ENCODE measurements at places on chromosomes 5 and 9.

DNA sequence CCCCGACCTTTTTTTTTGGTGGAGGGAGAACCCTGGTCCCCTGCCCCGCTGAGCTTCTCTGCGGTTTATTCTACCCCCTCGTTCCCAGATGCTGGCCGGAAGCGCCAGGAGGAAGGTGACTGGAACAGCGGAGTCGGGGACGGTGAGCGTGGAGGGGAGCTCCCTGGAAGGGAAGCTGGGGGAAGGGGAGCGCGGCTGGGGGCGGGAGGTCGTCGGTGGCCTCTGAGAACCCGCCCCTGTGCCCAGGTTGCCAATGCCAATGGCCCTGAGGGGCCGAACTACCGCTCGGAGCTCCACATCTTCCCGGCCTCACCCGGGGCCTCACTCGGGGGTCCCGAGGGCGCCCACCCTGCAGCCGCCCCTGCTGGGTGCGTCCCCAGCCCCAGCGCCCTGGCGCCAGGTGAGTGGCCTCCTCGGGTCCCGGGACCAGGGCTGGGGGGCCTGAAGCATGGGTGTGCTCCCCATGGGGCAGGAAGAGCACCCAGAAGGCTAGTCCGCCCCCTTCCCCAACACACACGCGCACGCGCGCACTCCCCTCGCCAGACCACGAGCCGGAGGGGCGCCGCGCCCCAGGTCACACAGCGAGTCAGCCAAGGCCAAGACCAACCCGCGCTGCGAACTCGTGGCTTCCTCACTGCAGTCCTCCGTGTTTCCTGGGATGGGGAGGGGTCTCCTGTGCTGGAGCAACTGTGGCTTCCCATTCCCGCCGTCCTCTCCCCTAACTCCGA lies 10.6 kb downstream of the MYOZ3 start:
- DNase-seq, result peak; percentile 19

DNA sequence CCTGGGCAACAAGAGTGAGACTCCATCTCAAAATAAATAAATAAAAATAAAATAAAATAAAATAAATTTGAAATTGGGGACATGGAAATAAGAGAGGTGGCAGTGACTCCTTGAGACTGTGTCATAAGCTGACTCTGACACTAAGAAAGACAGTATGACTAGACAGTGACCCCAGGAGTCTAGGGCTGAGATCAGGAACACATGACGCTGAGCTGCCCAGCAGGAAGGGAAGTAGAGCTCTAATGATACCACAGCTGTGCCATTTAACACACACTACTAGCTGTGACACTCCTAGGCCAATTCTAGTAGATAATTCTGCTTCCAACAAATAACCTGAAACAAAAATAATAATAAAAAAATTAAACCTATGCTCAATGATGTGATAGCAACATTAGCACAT lies 293.0 kb downstream of the SEC61B start:
- no peak for DNase-seq

- DNase-seq, result no peak
Measured at GRCh38 chr5:148205044-148205806, 2.4 kb downstream of the SPINK6 start.

- DNase-seq, result no peak
Measured at GRCh38 chr5:32687499-32687831, 23.7 kb upstream of the NPR3 start.

DNA sequence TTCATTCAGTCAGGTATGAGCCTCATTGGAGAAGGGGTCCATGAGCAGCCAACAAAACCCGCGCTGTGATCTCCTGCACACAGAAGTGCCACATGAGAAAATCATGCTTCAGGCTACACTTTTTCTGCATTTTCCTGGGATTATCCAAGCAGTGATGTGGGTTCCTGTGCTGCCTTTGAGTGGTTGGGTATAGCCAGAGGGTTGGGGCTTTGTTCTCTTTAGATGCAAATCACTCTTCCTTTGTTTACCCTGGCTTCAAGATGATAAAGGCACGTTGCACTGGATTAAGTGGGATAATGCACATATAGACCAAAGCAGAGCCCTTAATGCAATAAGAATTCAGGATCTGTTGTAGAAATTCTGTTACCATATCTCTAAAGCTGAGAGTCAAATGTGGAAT lies 18.7 kb downstream of the ECM2 start:
- DNase-seq, result no peak

DNA sequence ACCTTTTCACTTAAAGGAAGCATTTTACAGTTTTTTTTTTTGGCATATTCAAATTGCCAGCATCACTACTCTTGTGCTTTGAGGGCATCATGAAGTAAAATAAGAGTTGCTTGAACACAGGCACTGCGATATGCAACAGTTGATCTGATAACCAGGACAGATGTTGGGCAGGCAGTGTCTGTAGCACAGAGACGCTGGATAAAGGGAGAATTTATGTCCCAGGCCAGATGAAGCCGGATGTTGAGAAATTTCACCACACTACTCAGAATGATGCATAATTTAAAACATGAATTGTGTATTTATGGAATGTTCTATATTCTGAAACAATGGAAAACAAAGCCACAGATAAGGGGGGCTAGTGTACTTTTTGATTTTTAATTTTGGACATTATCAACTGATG lies 71.4 kb downstream of the SLC12A2 start:
- DNase-seq, result no peak

DNA sequence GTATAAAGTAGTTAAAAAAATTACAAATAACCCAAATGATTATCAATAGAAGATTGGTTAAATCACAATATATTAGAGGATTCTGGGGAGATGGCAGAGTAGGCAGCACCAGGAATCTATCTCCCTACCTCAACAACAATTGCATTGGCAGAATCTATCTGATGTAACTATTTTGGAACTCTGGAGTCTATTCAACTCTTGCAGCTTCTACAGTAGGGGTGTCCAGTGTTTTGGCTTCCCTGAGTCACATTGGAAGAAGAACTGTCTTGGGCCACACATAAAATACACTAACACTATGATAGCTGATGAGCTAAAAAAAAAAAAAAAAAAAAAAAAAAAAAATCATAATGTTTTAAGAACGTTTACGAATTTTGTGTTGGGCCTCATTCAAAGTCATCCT lies 29.2 kb upstream of the ECM2 start:
- no peak for DNase-seq

DNA sequence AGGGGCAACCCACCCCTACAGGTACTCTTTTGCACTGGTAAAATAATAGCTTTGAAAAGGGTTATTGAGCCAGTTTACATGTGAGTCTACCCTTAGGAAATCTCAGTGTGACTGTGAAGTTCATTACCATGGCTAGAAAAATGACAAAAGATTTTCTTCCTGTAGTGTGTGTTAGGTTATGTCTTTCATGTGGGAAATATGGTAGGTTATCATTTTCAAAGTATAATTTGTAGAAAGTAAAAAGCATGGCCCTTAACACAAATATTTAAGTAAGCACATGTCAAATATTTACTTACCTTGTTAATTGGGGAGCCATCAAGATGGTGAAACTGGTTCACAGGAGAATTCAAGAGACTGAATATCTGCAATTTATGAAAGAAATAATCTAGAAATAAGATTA lies 37.3 kb upstream of the PLPP1 start:
- DNase-seq, result no peak

GRCh38 chr9:132201780-132202703 lies 40.2 kb downstream of the NTNG2 start:
- DNase-seq, result no peak

- no peak for DNase-seq
Measured at GRCh38 chr9:36935768-36936497, 98.1 kb downstream of the PAX5 start.

DNA sequence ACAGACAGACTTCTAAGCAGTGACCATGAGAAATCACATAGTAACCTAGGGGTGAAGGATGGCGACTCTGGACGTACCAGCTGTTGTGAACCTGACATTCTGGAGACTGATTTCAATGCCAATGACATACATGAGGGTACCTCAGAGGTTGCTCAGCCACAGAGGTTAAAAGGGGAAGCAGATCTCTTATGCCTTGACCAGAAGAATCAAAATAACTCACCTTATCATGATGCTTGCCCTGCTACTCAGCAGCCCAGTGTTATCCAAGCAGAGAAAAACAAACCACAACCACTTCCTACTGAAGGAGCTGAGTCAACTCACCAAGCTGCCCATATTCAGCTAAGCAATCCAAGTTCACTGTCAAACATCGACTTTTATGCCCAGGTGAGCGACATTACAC lies 38.0 kb upstream of the CCDC152 start:
- DNase-seq, result no peak

- no peak for DNase-seq
Measured at GRCh38 chr5:103120607-103121200, 603 bp downstream of the PPIP5K2 start.

DNA sequence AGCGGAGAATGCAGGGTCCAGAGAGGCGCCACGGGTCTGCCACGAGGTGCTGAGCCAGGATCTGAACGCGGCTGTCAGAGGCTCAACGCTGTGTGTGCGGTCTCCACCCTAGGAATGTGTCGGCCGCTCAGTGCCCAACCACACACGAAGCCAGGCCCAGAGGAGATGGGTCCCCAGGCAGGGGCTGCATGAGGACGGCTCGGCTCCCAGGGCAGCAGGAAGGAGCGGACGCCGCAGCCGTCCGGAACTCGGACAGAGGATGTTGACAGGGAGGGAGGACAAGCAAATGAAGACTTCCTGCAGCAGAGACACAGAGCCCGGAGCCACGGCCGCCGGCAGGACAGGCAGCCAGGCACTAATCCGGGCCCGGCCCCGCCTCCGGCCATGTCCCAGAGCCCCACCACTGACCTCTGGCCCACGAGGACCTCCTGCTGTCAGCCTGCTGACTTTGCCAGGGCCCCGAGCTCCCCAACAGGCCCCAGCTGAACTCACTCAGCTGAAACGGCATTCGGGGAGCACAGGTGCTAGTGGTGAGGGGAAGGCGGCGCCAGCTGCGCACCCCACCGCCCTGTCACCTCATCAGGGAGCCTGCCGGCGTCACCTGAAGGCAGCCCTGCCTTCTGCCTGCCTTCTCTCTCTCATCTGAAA lies 12.7 kb downstream of the VAV2 start:
- DNase-seq, result no peak

DNA sequence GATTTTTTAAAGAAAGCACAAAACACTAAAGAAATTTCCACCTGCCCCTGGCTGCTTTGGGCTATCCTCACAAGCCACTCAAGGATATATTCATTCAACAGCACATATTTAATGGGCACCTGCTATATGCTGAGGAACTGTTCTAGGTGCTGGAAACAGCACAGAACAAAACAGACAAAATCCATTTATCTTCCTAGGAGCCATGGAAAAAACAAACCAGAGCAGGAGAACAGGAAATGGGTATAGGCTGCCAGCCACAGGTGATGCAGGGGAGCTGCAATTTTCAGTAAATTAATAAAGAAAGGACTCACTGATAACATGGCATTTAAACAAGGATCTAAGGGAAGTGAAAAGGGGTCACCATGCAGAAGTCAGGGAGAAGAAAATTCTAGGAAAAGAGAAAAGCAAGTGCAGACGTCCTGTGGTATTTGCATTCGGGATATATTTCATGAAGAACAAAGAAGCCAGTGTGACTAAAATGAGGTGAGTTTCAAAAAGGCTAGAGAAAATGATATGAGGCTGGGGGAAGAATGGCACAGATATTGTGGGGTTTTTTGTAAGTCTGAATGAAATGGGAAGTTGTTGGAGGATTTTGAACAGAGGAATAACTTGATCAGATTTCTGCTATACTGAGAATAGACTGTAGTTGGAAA lies 152.2 kb downstream of the ADAMTSL1 start:
- DNase-seq, result no peak

DNA sequence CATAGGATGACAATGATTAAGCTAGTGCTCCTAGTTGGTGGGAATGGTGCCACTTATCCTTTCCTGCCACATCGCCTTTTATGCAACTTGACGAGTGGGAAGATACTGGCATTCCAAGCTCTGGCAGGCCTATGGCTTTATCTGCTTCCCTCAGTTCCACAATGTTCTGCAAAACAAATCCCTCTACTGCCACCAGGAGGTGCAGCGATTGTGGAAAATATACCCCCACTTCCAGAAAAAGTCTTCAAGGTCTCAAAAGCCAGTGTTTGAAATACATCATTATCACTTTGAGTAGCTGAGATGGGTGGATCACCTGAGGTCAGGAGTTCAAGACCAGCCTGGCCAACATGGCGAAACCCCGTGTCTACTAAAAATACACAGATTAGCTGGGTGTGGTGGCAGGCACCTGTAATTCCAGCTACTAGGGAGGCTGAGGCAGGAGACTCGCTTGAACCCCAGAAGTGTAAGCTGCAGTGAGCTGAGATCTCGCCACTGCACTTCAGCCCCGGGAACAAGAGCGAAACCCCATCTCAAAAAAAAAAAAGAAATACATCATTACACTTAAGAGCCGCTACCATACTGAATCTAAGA lies 3.4 kb downstream of the CLINT1 start:
- no peak for DNase-seq

DNA sequence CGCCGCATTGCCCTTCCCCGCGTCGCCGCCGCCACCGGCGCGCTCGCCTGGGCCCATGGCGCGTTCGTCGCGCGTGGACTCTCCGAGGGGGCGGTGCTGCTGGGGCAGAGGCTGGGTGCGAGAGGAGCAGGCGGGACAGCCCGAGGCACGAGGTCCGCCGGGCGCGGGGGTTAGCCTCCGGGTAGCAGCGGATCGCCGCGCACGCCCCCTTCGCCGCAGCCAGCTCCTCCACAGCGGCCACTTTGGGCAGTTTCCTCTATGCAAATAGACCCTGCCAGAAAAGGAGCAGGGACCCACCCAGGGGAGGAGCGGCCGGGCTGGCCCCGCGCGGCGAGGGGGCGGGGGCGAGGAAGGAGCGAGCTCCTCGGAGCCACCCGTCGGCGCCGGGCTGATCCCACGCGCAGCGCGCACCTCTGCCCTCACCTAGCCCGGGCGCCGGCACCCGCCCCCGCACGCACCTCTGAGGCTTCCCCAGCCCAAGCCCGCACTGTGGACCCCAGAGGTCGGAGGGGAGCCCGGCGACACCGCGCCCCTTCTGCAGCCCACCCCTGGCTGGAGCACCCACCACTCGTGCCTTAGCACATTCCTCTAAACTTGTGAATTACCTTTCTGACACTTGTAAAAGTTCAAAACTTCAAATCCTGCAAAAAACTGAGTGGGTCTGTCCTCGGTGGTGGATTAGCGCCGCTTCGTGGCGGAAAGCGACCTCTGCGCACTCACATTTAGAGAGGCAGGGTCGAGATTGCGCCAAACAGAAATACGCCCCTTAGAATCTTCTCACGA lies at the start of gene COL23A1:
TSS of gene COL23A1 (minus strand) at position 253 of the 783 bp plus-strand sequence.
- DNase-seq, result peak; percentile 18

- DNase-seq, result no peak
Measured at GRCh38 chr5:149656576-149657182, 73.4 kb upstream of the PPARGC1B start.

Data from stimulated activated CD4-positive, alpha-beta T cell treated with anti-CD3 and anti-CD28 coated beads, Interleukin-12 subunit alpha, Interleukin-12 subunit beta, amount 100 ng/mL, for 4 hours (primary cell).